NCI-H187 (cell line): ENCODE measurements at places on chromosomes 13 and 19.
A peak's percentile ranks its signal among the peaks of the same experiment; 100 is the strongest.

- DNase-seq: peak; percentile 94
Measured at GRCh38 chr19:14496029-14496833, at the start of gene GIPC1. Gene GIPC1, minus strand, starts transcription at chr19:14496127. Its CDS starts 13,151 bp downstream, at chr19:14482976.

- DNase-seq: no peak
Measured at GRCh38 chr13:29959086-29959485, 108.7 kb upstream of the UBL3 start.

DNA sequence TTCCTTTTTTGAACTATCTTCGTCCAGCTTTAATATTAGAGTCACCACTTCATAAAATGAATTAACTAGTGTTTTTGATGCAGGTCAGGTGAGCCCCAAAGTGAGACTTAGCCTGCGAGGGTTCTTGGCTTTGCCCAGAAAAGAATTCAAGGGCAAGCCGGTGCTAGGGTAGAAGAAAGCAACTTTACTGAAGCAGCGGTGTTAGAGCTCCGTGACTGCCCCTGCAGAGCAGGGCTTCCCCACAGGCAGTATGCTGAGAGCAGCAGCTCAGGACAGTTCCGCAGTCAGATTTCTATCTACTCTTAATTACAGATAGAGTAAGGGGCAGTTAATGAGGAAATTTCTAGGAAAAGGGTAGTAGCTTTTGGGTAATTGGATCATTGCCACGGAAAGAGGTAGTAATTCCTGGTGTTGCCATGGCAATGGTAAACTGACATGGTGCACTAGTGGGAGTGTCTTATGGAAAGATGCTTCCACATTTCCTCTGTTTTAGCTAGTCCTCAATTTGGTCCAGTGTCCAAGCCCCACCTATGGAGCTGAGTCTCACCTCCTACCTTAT is 432.2 kb upstream of the ZNF507 start:
- DNase-seq: no peak

DNA sequence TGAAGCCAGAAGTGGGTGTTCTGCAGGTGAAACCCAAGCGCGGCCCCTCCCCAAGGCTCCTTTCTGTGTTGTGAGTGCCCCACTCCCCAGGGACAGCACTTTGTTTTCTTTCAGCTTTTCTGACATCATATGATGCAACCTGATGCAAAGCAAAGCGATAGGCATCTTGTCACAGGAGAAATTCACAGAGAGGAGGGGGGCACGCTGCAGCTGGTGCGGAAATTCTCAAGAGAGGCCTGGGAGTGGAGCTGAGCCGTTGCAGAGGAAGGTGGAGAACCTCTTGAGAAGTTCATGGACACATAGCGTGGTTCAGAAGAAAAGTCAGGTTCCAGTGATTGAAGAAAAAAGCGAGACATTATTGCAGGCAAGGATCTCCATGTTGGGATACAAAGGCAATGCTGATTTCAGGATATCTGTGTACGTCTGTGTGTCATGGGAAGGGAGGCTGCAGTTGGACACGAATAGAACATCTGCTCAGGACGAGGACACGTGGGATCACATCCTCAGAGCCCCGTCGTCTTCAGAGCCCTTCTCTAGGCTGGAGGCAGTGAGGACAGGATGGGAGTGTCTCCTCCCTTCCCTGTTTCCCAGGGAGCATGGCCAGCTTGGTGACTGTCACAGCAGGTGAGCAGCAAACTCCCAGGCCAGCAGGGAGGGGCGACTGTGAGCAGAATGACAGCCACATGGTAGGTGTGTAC is 79.2 kb downstream of the IRS2 start:
- DNase-seq: peak; percentile 98

GRCh38 chr13:100890645-100891044 is 216.1 kb upstream of the TMTC4 start:
- DNase-seq: no peak

DNA sequence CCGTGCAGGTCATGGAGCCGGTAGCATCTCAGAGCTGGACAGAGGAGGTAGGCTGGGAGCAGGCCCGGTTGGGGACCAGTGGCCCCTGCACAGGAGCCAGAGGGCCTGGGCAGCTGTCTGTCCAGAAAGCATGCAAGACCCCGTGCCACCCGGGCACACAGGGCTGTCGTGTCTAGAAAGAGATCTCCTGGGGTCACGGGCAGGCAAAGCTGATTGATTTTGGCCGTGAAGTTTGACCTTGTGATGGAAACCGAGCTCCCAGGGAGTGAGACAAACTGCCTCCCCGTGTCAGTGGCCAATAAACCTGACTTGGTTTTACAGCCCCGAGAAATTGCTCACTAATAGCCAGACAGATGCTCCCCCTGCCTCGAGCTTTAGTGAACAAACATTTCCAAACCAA is 98.8 kb downstream of the KDM4B start:
- no peak for DNase-seq

- no peak for DNase-seq
Measured at GRCh38 chr13:45011198-45011597, 21.9 kb downstream of the GPALPP1 start.

DNA sequence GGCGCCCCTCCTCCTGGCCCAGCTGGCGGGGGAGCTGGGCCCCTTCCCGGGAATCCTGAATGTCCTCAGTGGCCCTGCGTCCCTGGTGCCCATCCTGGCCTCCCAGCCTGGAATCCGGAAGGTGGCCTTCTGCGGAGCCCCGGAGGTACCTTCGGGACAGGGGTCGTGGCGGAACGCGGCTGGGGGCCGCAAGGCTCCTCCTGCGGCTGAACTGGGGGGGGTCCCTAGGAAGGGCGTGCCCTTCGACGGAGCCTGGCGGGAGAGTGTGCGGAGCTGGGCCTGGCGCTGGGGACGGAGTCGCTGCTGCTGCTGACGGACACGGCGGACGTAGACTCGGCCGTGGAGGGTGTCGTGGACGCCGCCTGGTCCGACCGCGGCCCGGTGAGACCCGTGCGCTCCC is 8.6 kb downstream of the ALDH16A1 start:
- DNase-seq: no peak

GRCh38 chr13:40790154-40790616 is 774 bp downstream of the SLC25A15 start:
- no peak for DNase-seq

DNA sequence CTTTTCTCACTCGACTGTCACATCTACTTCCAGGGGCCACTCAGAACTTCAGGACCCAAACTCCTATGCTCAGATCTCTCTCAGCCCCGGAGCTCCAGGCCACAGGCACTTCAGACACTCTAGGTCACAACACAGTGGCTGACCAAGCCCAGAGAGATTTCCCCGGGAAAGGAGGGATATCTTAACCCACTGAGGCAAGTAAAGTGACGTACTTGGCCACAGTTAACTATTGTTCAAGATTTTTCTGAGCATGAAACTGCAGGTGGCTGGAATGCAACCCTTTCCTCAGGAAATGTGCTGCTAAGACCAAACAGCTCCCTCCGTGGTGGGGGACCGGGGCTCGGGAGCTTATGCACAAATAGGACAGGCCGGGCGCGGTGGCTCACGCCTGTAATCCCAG is 23.9 kb downstream of the OPA3 start:
- DNase-seq: no peak

GRCh38 chr13:42876887-42877545 is 95.6 kb downstream of the FAM216B start:
- no peak for DNase-seq

DNA sequence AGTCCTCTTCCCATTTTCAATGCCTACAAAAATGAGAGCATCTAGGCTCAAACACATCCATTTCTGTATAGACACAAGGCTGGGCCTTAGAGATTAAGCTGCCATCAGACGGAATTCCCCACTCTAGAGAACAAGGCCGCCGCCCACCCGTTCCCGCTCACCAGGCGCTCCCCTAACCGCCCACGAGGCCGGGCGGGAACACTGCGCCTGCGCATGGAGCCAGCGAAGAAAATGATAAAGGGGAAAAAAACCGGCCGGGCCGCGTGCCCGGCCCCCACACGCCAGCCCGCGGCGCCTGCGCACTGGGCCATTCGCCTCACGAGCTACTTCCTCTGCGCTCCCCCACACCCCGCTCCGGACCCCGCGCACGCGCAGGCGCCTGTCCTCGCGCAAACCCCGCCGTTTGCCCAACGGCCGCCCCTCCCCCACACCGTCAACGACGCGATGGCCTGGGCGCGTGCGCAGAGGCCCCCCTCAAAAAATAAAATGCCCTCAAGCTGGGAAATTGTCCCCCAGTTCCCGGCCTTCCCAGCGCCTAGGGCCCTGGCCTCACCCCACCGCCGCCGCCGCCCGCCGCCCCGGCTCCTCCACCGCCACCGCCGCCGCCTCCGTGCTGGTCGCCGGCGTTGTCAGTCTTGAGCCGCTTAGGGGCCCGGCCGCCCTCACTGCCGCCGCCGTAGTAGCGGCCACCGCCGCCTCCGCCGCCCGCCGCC is 483 bp downstream of the HNRNPL start:
- peak; percentile 95 for DNase-seq

- DNase-seq: no peak
Measured at GRCh38 chr13:56166864-56167263, 973.9 kb upstream of the PRR20A start.

GRCh38 chr13:32857077-32857476 is 159.1 kb upstream of the KL start:
- DNase-seq: no peak

GRCh38 chr19:14354445-14354844 is 26.8 kb upstream of the ADGRE5 start:
- DNase-seq: no peak

DNA sequence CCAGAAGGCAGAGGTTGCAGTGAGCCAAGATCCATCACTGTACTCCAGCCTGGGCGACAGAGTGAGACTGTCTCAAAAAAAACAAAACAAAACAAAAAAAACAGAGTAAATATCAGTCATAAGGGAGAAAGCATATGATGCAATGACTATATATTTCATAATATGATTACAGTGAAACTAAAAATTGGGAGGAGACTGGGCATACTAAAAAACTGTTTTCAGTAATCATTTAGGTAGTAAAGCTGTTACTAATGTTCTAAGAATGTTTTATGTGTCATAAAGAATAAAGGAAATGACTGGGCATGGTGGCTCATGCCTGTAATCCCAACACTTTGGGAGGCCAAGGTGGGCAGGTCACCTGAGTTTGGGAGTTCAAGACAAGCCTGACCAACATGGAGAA is 15.9 kb downstream of the ZNF573 start:
- DNase-seq: no peak

GRCh38 chr19:18419195-18419698 is at the start of gene SSBP4:
Gene SSBP4, plus strand, starts transcription at chr19:18419398. Its CDS starts 251 bp downstream, at chr19:18419649.
- no peak for DNase-seq

GRCh38 chr19:44725684-44726083 is 22.8 kb upstream of the BCL3 start:
- no peak for DNase-seq

DNA sequence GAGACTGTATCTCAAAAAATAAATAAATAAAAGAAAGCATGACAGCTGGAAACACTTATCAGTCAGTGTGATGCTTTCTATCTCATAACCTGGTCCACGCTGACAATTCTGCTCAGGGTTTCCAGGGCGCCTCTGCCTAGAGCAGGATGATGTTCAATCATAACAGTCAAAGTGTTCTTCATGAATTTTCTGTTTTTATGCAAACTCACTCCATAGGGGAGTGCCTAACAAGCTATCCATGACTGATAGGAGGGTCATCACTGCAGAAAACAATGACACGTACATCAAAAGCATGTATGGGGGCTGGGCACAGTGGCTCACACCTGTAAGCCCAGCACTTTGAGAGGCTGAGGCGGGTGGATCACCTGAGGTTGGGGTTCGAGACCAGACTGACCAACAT is 41.4 kb upstream of the ZNF83 start:
- DNase-seq: no peak

GRCh38 chr19:17751912-17752273 is 616 bp downstream of the FCHO1 start:
- DNase-seq: no peak

- no peak for DNase-seq
Measured at GRCh38 chr19:5988517-5989387, 10.8 kb upstream of the RANBP3 start.

- no peak for DNase-seq
Measured at GRCh38 chr13:37485756-37486155, 112.8 kb downstream of the POSTN start.

DNA sequence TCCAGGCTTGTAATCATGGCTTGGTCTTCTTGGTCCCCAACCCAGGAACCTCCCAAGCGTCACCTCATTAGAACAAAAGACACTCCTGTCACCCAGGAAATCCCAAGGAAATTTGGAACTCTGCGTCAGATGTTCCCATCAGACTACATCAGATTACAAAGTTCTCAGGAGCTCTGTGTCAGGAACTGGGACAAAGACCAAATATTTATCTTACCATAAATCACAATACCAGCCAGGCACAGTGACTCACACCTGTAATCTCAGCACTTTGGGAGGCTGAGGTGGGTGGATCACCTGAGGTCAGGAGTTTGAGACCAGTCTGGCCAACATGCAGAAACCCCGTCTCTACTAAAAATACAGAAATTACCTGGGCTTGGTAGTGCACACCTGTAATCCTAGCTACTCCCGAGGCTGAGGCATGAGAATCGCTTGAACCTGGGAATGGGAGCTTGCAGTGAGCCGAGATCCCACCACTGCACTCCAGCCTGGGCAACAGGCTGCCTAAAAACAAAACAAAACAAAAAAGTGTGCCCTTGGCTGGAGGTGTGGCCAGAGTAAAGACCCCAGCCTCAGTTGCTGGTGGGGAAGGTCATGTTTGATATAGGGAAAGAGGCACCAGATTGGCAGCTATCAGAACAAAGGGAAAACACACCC is 16.7 kb upstream of the CCDC124 start:
- no peak for DNase-seq

GRCh38 chr13:107974409-107974808 is 240.9 kb downstream of the LIG4 start:
- no peak for DNase-seq

DNA sequence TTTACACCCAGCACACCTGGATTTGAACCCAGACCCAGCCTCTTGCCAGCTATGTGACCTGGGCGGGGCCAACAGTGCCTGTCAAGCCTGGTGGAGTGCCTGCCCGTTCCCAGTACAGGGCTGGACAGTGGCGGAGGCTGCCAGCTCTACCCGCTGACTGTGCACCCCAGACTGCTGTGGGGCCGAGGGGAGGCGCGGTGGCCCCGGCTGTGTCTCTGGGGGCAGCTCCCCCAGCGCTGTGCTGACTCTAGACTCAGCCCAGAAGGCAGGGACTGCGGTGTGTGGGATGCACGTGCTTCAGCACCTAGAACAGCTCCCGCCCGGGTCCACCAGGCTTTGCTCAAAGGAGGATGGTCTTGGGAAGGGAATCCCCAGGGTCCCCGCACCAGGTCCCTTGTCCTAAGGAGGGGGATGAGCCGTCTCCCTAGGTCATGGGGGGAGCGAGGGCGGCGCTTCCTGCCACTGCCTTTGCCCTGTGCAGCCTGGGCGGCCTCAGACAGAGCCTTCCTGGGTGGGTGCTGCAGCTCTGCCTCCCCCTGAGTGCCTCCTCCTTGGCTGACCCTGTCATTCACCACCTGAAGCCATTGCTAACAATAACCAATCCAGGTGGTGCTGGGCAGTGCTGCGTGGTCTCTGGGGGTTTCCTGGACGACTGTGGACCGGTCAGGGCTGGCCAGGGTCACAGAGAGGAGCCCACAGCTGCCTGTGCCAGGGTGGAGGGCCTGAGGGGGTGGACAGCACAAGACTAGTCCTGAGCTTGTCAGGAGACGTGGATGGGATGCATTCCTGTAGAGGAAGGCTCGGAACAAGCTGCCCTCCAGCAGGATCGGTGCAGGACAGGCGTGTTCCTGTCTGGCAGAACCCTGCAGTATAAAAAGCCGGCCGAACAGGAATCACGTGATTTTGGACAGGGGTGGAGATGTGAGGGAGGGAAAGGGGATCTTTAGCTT is 18.6 kb downstream of the TMEM255B start:
- no peak for DNase-seq
